GM19239 (cell line): ENCODE measurements at places on chromosomes 7 and 10.
A peak's percentile ranks its signal among the peaks of the same experiment; 100 is the strongest.

GRCh38 chr10:123318516-123318915 lies 164.3 kb downstream of the BUB3 start:
- no peak for DNase-seq

DNA sequence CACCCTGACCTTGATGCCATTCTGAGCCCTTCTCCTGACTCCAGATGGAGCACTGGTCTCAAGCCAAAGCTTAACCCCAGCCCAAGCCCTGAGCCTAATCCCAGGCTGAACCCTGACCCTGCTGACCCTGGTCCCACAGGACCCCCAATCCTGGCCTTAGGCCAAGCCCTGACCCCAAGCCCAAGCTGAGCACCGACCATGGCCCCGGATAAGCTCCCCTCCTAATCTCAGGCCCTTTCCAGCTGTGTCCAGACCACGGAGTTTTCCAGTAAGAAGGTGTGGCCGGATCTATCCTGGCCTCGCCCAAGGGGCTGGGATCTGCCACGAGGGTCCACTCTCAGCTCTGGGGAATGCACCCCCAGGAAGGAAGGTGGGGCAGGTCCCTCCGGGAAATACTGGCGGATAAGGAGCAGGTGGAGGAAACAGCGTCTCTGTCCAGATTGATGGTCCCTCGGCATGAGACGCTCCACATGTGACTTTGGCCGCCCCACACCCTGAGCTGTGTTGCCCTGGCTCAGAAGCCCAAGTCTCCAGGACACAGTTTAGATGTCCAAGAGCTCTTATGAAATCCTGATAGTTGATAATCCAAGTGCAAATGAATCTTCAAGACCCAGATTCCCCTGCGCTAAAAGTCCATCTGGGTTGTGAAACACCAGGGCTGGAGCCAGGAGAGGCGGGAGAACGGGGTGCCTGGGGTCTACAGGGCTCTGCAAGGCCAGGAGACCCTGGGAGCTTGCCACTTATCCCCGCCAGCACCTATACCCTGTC lies 10.4 kb downstream of the ELN start:
- no peak for DNase-seq

DNA sequence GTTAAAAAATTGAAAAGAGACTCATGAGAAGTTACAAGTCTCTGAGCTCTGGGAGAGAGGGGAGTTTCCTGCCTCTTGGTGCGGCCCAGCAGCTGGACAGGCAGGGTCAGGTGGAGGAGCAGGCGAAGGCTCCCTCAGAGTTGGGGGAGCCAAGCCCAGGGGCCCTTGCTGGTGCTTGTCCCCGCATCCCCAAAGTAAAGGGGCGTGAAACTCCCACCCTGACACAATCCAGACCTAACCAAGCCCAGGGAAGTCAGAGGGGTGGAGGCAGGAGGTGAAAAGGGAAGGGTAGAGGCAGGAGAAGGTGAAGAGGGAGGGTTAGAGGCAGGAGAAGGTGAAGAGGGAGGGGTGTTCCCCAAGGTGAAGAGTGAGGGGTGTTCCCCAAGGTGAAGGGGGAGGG lies 322.8 kb downstream of the GLRX3 start:
- DNase-seq = no peak

DNA sequence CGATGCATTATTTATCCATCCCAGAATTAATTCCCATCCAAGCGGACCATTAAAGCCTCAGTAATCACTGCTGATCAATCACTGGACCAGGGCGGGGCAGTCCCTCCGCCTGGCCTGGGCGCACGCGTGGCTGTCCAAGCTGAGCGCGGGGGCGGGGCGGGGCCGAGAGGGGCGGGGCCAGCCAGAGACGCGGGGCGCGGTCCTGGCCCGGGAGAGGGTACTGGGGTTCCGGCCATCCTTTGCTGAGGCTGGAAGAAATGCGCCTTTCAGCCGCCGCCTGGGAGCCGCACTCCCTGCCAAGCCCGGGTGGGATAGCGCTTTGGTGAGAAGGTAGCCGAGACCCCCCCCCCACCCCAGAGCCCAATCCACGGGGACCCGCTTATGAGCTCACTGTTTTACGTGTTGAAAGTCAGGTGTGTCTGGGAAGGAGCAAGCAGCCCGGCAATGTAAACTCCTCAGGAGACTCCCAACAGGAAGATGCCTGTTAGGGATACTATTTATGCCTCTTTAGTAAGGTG lies at the start of gene ARHGAP22:
Gene ARHGAP22, minus strand, starts transcription at position 83 of the 518 bp plus-strand sequence. CDS start 277 bp downstream, outside the sequence.
- peak; percentile 33 for DNase-seq

DNA sequence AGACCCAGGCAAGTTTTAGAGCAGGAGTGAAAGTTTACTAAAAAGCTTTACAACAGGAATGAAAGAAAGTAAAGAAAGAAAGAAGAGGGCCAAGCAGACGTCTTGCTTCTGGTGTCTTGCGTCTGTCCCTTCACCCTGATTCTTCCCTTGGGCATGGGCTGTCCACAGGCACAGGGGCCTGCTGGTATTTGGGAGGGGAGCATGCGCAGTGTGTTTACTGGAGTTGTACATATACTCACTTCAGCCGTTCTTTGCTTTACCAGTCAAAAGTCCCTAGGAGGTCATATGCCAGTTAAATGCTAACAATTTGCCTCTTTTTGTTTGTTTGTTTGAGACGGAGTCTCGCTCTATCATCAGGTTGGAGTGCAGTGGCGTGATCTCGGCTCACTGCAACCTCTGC lies 875.9 kb downstream of the REEP3 start:
- DNase-seq = no peak

DNA sequence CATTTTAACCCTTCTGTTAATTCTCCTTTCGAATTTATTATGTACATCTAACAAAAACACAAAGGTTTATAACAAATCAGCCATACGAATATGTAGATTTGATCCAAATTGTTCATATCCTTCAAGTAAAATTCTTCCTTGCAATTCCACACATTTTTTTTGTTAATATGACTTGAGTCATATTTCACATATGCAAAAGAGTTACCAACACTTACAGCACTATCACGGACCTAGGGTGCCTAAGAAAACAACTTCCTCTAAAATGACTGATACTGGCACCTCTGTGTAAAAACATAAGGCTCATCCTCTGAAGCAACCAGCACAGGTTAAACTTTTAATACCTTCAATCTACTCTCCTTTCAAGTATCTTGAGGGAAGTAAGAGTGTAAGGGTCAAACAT lies 451.8 kb downstream of the SEMA3D start:
- DNase-seq = no peak

- no peak for DNase-seq
Observed at GRCh38 chr7:155685070-155685790, 40.8 kb downstream of the RBM33 start.

DNA sequence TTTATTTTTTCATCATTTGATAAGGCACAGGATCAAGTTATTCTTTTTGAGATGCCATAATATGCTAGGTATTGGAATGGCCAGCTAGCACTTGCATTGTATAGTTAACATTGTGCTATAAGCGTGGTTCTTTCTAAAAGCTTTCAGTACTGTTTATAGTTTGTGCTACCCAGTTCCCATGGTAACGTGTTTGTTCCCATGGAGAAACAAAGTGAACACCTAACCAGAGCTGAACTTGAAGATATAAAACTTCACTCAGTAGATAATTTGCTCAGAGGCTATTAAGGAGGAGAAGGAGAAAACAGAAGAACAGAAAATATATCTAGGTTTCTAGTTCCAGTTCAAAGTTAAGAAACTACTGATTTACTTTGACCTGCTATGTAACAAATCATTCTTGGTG lies 23.6 kb upstream of the ITGB8 start:
- peak; percentile 12 for DNase-seq

- DNase-seq = no peak
Observed at GRCh38 chr7:15813448-15813847, 127.0 kb upstream of the MEOX2 start.

- no peak for DNase-seq
Observed at GRCh38 chr10:69757553-69758309, 44.0 kb upstream of the COL13A1 start.
